ENCODE measurements at places on chromosomes 11 and 22.
A peak's percentile ranks its signal among the peaks of the same experiment; 100 is the strongest.

DNA sequence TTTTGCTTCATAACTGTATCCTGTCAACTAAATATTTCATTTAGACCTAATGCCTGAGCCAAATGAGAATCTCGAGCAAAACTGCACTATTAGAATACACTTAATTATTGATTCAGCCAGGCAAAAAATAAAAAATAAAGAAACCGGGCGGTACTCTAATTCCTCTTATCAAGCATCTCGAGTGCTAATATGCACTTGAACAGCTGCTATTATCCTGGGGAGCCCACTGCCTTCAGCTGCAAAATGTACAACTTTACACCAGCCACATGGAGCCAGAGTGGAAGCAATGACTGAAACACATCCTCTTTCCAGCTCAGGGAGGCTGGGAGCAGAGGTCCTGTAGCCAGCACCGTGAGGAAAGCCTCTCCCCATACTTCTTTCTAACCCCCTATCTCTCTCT lies 390.0 kb upstream of the CADM1 start:
- no peak for DNase-seq

- DNase-seq, result no peak
Observed at GRCh38 chr11:30497600-30497999, 88.6 kb downstream of the MPPED2 start.

DNA sequence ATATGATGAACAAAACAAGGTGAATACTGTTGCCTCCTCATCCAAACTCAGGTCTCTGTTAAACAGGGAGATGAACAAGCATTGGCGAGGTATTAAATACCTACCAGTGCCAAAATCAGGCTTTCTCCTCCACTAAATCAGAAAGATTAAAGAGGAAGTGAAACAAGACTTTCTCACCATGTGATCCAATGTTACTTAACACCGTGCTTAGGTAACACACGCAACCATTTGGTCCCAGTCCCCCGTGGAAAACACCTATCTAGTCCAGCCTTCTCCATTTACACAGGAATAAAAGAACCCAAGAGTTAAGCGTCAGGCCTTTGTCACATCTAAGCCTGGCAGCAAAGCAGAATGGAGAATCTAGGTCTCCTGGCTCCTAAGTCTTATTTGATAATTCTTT lies 34.5 kb downstream of the TENM4 start:
- no peak for DNase-seq

GRCh38 chr11:61297746-61298145 lies 2.6 kb upstream of the VWCE start:
- DNase-seq, result no peak

DNA sequence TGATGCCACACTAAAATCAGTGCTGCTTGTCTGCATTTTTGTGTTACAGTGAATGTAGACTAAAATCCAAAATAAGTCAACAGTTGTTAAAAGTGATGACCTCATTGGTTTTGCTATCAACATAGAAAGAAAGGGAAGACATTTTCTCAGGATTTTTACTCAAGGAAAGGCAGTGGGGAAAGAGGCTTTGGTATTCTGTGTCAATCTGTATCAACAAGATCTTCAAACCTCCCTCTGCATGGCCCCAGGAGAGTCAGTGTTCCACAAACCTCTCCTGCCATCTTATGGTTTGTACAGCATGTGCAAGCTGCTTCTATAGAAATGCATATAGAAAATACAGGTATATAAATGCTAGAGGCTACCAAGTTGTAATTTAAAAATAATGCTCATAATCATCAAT lies 13.8 kb upstream of the OR51M1 start:
- no peak for DNase-seq

GRCh38 chr22:25405841-25406509 lies 158.5 kb upstream of the GRK3 start:
- DNase-seq, result no peak

- DNase-seq, result no peak
Observed at GRCh38 chr22:24023204-24023789, 12.2 kb downstream of the CABIN1 start.

DNA sequence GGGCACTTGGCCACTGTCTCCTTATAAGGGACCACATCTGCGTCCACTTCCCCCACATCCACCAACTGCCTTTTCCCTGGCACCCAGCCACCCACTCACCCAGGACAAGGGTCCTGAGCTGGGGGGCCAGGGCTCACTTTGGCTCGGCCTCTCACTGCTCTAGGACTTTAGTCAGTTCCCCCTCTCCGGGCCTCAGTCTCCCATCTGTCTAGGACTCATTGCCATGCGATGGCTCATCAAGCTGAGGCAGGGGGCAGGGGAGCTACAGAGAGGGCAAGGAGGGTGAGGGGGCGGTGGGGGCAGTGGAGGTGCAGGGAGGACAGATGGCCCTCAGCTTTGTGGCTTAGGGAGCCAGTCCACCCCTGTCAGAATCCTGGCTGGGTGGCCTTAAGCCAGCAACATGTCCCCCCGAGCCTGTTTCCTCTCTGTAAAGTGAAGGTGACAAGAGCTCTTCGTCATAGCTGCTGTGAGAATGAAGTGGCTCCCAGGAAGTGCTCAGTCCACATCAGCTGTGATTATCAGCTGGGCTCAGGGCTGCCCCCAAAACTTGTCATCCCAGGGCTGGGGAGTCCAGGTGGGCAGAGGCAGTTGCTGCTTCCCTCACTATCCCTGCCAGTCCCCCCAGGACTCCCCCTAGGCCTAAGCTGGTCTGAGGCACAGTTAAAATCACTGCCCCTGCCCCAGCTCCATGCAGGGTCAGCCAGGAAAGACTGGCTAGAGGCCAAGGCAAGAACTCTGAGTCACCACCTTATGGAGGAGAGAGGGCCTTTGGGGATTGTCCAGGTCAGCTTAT lies 14.9 kb downstream of the RAC2 start:
- peak; percentile 67 for DNase-seq

GRCh38 chr11:62548545-62549335 lies 2.1 kb upstream of the AHNAK start:
- DNase-seq, result no peak

- no peak for DNase-seq
Observed at GRCh38 chr11:74602637-74603556, 10.5 kb downstream of the POLD3 start.

DNA sequence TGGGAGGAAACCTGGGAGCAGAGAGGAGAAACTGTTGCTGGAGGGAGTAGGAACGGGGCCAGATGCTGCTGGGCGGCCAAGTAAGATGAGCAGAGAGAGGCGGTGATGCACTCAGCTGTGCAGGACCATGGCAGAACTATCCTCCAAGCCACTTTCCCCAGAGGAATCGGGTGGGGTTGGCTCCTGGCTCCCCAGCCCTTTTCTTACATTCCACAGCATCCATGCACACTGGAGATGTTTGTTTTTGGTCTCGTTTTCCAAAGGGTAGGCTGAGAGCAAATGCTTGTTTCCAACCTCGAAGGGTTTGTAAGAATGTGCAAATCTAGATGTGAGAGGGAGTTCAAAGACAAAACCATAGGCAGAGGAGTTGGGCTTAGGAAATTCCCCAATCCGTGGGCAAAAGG lies 73.2 kb downstream of the DBX1 start:
- no peak for DNase-seq

- no peak for DNase-seq
Observed at GRCh38 chr11:113724778-113725177, 18.7 kb upstream of the TMPRSS5 start.

GRCh38 chr11:71355281-71355680 lies 92.9 kb downstream of the DHCR7 start:
- no peak for DNase-seq

- no peak for DNase-seq
Observed at GRCh38 chr11:32972781-32973180, 42.9 kb upstream of the DEPDC7 start.

- DNase-seq, result no peak
Observed at GRCh38 chr22:48844056-48844675, 983.5 kb downstream of the BRD1 start.

Data from activated CD4-positive, alpha-beta T cell treated with anti-CD3 and anti-CD28 coated beads, Interleukin-2, Interleukin-6, amounts not matched to agents 100 ng/mL and 50 ng/mL, durations not matched to agents 16 hours and 8 hours (primary cell).